ENCODE measurements at places on chromosomes 16 and 17.
A peak's percentile ranks its signal among the peaks of the same experiment; 100 is the strongest.

DNA sequence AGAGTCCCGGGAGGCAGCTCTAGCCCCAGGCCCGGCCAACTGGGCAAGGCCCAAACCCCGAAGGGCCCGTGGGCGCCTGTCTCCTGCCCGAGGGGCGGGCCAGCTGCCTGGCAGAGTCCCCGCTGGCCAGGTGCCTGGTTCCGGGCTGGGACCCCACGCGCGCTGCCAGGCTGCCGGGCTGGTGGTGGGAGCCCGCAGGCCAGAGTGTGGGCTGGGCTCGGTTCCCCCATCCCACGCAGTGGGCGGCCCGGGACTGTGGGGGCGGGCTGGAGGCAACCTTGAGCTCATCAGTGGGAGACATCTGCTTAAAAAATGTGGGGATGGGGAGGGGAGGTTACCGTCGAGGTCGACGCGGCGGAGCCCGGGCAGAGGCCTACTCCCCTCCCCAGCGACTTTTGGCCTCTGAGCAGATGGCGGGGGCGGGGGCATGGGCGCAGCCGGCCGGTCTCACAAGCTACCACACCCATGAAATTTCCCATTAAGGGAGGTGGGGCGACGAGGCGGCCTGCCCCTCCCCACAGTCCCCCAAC is 176.4 kb upstream of the GSE1 start:
- DNase-seq: peak; percentile 15

DNA sequence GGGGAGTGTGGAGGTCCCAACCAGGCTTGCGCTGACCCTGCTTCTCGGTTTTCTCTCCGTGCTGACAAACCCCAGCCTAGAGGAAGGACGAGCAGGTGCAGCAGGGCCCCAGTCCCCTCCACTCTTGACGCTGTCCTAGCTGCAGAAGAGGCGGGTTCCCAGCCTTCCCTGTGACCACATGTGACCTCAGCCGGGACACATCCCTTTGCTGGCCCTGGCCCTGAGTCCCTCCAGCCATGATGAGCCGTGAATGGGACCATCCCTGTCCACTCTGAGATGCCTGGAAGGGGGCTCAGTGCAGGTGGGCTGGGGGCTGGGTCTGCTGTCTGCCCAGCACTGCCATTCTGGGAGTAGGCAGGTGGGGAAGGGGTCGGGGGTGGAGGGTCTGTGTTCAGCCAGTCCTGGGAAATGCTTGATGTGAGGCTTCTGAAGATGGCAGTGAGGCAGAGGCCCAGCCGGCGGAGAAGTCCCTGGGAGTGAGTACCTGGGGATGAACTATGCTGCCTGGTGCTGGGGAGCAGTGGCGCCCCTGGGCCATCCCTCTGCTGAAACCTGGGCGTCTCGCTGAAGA is 1.9 kb upstream of the TUBB3 start:
- DNase-seq: no peak

- DNase-seq: no peak
Measured at GRCh38 chr16:23847948-23848347, 12.2 kb downstream of the PRKCB start.

GRCh38 chr16:50677351-50677750 is 3.8 kb downstream of the SNX20 start:
- no peak for DNase-seq

All from fibroblast of the aortic adventitia (primary cell).